ENCODE measurements at places on chromosomes 4 and X.
A peak's percentile ranks its signal among the peaks of the same experiment; 100 is the strongest.

- no peak for DNase-seq
Observed at GRCh38 chr4:54499308-54500074, 158.3 kb upstream of the KIT start.

DNA sequence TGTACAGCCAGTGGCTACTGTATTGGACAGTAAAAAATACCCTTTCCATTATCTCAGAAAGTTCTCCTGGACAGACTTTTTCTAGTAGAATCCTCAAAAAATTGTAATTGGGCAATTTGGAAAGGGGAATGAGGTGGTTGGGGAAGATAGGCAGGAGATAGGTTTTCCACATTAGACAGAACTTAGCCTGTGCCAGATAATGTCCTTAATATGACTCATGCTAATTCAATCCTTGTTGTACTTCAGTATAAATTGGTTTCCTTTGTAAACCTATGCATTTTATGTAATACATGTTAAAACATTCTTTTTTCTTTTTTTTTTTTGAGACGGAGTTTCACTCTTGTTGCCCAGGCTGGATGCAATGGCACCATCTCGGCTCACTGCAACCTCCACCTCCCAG lies 8.9 kb downstream of the EIF4E start:
- DNase-seq = no peak

DNA sequence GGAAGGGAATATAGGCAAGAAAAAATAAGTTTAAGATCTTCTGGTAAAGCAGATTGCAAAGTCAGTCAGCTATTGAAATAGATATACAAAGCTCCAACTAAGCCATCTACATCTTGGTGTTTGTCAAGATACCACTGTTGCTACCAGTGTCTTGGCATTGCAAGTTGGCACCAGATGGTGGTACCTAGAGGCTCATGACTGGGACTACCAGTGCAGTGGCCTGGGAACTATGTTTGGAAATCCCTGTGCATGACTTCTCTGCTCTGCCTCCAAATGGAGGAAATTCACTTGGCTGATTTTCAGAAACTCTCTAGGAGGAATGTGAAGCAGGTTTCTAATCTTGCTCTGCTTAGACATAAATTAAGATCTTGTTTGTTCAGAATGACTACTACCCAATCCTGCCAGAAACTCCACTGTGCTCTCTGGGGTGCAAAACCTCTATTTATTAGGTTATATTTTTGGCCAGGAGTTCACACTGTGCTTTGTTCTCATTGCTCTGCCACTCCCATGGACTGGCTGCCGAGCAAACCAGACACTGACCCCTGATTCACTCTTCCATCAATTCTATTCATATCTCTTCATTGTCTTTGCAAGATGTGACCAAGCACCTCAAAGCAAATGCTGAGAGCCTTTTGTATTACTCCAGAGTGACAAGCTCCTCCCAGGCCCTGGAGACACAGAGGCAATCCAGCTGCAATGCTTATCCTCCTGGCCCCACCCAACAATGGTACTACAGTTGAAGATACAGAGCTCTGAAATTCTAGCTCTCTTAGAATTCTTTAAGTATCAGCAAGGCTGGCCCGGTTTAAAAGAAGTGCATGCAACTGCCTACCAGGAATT lies 272.3 kb upstream of the FGF16 start:
- no peak for DNase-seq

- DNase-seq = no peak
Observed at GRCh38 chr4:174248407-174248806, 35.1 kb downstream of the FBXO8 start.

- DNase-seq = peak; percentile 68
Observed at GRCh38 chr4:184825896-184826690, at the start of gene ACSL1. Gene ACSL1, minus strand, starts transcription at chr4:184825968. Its CDS starts 22,454 bp downstream, at chr4:184803514.

GRCh38 chr4:186304866-186305505 lies 39.0 kb downstream of the F11 start:
- DNase-seq = no peak

- no peak for DNase-seq
Observed at GRCh38 chr4:184624972-184625554, 24.2 kb downstream of the CASP3 start.

GRCh38 chr4:118845552-118846050 lies 9.7 kb upstream of the SEC24D start:
- no peak for DNase-seq

DNA sequence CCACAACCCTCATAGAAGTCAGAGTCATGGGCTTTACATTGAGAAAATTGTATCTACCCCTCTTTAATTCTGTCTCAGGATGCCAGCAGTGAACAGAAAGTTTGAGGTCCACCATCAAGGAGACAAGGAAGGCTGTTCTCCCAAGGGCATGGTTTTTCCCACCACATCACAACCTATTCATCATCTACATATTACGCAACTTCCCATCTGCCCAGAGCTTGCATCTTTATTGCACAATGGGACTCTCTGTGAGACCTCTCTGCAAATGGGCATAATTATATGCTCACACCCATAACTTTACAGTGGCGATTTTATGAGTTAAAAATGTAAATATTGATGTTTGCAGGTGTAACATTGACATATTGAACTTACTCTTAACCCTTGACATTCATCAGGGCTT lies 38.9 kb downstream of the PAGE2 start:
- no peak for DNase-seq

Measured in endothelial cell (in vitro differentiated cells).